Activated naive CD4-positive, alpha-beta T cell treated with Interleukin-2 at 50 U/mL for 16 hours (primary cell): ENCODE measurements at places on chromosomes 6 and 20.
A peak's percentile ranks its signal among the peaks of the same experiment; 100 is the strongest.

DNA sequence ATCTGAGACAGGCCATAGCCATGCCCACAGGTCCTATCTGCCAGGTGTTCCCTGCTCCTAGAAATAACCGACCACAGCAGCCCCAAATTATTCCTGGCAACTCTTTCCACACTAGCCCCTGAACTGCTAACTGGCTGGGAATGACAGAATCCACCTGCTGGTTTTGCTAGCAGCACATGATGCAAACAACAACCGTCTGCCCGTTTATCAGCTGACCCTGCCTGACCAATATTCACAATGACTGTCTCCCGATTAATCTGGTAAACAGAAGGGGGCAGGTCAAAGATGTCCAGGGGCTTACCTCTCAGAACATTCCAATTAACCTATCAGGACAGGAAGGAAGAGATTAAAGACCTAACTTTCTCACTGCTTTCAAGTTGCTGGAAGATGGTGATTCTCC, 101.5 kb downstream of the NRSN1 start:
- no peak for DNase-seq

DNA sequence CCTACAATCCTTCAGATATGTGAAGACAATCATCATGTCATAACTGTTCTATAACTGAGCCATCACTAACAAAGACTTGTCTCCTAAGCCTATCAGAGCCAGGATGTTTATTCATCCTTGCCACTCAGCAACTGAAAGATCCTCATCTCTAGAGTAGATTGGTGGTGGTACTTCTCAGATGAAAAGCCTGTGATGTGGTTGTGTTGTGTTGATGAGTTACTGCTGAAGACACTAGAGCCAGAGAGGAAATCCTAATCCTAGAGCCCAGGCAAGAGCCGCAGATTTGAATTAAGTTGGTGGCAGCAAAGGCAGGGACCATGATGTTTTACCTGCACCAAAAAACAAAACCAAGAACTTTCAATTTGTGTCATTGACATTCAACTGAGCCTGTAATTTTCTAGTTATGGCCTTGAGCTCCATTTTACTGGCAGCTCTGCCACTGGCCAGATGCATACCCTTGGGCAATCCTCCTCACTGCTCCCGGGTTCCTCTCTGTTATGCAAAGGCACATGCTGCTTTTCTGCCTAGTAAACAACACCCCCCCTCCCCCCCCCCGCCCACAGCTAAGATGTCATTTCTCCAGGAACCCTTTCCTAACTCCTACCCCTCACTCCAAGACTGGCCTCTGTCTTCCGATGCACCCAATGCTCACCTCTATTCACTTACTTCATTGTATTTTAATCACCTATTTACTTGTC, 50.2 kb upstream of the REV3L start:
- DNase-seq, result peak; percentile 15

DNA sequence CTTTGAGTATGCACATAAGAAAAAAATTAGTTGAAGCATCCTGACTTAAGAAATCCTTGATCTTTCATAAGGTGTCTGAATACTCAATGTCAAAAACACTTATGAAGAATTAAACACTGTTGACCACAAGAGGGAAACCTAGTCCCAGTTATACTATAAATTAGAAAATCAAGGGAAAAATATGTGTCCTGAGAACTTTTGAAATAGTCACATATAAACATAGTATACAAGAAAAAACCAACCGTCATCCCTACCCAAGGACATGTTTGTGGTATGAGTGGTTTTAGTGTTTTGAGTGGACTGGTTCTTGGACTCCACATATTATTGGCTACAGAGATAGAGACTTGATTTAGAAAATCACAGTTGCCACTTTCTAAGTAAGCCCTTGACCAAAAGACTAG, 7.6 kb upstream of the HLA-DRA start:
- DNase-seq, result no peak

- DNase-seq, result no peak
Observed at GRCh38 chr6:160798625-160799024, 96.6 kb downstream of the PLG start.

GRCh38 chr20:18986895-18987580, 173.5 kb downstream of the SCP2D1 start:
- DNase-seq, result no peak

GRCh38 chr20:34536798-34537394, 20.7 kb downstream of the DYNLRB1 start:
- peak; percentile 57 for DNase-seq

DNA sequence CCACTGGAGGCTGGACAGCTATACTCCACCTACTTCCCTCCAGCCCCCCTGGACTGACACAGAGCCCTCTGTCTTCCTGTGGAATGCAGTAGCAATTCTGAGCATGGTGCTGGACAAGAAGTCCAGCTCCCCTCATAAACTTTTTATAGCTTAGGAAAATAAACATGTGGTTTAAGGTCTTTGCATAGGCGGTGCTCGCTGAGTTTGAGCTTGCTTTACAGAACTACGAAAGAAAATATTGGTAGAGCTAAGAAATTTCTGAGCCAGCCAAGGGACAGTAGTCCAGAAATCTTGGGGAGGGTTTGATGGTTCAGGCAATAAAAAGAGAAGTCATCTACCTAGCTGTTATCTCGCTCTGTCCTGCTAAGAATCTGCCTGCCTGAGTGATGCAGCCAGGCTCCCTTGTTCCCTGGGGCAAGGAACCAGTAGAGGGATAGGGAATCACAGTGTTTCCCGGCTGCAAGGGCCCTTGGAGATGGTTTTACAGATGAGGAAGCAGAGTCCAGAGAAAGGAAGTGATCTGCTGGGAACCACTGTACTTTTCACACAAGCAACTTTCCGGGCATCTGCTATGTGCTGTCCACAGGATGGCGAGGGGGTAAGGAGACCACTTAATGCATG, 343.4 kb downstream of the CDC5L start:
- no peak for DNase-seq

GRCh38 chr6:96907498-96907897, 9.8 kb upstream of the NDUFAF4 start:
- peak; percentile 32 for DNase-seq

DNA sequence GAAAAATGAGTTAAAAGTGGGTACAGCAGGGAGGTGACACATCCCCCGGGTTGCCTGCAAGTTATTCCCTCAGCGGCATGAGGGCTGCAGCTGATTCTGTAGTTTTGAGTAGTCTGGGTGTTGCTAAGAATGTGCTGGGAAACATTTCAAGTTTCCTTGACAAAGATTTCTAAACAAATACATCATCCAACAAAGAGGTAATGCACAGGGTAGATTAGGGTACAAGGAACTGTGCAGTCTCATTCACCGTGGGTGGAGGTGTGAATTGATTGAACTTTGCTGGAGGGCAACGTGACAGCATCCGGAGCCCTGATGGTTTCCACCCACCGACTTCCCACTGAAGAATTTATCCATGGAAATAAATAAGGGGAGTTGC, 21.8 kb downstream of the CASS4 start:
- peak; percentile 24 for DNase-seq

DNA sequence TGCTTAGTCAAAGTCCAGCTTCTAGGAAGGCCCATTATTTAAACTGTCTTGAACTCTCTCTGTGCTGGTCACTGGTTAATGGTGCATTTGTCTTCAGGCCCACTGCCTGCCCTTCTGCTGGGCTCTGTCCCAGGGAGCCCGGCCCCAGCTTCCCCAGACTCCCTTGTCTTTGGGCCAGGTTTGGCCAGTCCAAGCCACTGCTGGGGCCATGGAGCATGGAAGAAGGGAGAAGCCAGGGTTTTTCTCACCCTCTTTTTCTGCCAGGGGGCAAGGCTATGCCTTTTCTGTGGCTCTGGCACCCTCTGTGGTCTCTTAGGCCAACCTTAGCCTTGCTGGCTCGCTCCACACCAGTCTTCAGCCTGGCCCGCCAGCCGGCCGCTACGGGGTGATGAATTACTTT, 390.0 kb upstream of the SULF2 start:
- no peak for DNase-seq

GRCh38 chr6:139007428-139007827, 19.4 kb upstream of the REPS1 start:
- DNase-seq, result no peak

- no peak for DNase-seq
Observed at GRCh38 chr6:140854318-140854717, 1278.4 kb upstream of the GJE1 start.

GRCh38 chr6:37990762-37991525, 171.4 kb downstream of the ZFAND3 start:
- DNase-seq, result no peak

- DNase-seq, result no peak
Observed at GRCh38 chr6:1255636-1256365, 56.1 kb upstream of the FOXQ1 start.

GRCh38 chr20:51412333-51412871, 130.1 kb downstream of the NFATC2 start:
- DNase-seq, result no peak

GRCh38 chr6:6971369-6971768, 136.4 kb upstream of the RREB1 start:
- DNase-seq, result no peak

DNA sequence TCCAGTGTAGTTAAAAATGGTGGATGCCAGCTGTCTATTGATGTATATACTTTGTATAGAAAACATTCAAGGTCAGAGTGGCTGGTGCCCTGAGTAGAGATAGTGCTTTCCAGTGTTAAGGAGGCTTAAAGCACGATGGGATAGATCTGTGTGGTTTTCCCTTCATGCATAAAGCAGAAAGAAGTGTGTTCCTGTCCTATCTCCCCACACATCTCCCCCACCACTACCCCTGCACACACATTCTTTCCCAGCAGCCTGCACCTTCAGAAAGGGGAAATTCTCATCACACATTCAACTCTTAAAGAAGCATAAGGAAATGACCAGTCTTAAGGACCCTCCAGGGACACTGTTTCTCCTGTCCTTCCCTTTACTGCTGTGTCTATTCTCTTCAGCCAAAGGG, 221.7 kb upstream of the TAB2 start:
- DNase-seq, result no peak

GRCh38 chr6:11744753-11745152, 33.9 kb downstream of the ADTRP start:
- DNase-seq, result no peak

DNA sequence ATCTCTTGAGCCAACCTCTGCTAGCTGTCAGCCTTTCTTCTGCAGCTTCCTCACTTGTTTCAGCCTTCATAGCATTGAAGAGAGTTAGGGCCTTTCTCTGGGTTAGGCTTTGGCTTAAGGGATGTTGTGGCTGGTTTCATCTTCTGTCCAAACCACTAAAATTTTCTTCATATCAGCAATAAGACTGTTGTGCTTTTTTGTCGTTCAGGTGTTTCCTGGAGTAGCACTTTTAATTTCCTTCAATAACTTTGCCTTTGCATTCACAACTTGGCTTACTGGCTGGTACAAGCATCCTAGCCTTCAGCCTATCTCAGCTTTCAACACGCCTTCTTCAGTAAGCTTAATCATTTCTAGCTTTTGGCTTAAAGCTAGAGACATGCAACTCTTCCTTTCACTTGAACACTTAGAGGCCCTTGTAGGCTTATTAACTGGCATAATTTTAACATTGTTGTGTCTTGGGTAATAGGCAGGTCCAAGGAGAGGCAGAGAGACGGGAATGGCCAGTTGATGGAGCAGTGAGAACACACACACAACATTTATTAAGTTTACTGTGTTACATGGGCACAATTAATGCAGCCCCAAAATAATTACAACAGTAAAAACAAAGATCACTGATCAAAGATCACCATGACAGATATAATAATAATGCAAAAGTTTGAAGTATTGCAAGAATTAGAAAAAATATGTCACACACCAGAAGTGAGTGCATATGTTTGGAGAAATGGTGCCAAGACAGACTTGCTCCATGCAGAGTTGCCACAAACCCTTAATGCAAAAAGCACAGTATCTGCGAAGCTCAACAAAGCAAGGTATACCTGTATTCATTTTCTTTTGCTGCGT, 98.6 kb downstream of the HIVEP1 start:
- DNase-seq, result no peak

DNA sequence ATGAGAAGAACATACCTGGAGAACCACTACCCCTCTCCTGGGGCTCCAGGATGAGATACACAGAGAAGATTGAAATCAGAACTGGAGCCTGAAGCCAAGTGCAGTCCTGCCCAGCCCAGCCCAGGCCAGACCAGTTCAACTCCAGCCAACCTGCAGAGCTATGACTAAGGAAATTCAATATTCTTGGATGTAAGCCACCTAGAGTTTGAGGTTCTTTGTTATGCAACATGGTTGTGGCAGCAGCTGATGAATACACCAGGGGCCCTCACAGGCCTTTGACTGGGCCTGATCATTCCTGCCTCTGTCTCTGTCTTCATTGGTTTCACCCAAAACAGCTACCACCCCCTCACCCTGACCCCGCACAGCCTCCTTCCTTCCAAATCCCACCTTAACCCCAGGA, 167.8 kb downstream of the LRFN2 start:
- no peak for DNase-seq

GRCh38 chr6:96716221-96716620, 121.1 kb downstream of the GPR63 start:
- DNase-seq, result no peak

DNA sequence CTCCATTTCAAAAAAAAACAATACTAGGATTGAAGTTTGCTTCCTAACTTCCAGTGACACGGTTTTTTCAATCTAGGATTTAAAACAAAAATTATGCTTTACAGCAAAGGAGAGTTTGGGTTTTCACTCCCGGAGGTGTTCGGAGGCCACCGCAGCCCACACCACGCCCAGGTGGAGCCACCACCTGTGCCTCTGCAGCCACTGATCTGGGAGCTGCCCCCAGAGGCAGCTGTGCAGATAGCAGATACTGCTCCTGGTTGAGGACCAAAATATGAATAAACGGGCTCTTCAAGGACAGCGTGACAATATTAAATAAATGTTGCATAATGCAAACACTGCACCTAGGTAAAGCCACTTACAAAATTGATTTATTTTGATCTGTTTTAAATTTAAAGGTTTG, 30.2 kb downstream of the DLL1 start:
- DNase-seq, result no peak

DNA sequence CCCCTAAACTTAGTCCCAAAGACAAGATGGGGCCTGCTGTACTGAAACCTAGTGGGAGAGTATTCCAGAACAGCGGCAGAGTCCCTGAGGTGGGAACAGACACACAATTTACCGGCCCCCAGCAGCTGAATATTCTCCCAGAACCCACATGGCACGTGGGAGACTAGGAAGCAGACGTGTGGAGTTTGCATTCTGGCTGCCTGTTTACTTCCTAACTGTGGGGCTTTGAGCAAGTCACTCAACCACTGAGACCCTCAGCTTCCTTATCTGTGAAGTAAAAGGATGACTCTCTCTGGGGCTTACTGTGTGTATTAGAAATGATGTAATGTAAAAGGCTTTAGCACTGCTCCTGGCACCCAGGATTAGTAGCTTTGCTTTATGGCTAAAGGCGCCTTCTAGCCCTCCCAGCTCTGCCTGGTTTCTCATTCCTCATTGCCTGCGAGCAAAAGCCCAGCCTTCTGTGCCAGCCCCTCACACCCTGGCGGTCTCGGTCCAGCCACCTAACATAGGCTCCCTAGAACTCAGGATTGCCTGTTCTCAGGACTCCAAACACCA, 353.1 kb downstream of the CDC5L start:
- no peak for DNase-seq

DNA sequence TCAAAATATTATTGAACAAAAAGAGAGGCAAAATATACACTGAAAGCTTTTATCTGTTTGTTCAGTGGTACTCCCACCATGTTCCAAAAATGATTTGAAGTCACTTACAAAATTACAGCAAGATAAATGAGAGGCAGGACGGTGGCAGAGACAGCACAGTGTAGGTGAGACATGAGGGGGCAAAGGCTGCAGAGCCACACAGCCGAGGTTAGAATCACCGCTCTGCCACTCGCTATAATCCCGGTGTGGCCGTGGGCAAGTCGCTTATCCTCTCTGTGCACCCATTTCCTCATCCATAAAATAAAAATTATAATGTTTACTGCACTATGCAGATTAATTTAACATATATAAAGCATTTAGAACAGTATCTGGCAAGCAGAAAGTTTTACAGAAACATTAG, 140.1 kb upstream of the BEND6 start:
- no peak for DNase-seq
